ENCODE measurements at places on chromosomes 2 and 18.
A peak's percentile ranks its signal among the peaks of the same experiment; 100 is the strongest.

DNA sequence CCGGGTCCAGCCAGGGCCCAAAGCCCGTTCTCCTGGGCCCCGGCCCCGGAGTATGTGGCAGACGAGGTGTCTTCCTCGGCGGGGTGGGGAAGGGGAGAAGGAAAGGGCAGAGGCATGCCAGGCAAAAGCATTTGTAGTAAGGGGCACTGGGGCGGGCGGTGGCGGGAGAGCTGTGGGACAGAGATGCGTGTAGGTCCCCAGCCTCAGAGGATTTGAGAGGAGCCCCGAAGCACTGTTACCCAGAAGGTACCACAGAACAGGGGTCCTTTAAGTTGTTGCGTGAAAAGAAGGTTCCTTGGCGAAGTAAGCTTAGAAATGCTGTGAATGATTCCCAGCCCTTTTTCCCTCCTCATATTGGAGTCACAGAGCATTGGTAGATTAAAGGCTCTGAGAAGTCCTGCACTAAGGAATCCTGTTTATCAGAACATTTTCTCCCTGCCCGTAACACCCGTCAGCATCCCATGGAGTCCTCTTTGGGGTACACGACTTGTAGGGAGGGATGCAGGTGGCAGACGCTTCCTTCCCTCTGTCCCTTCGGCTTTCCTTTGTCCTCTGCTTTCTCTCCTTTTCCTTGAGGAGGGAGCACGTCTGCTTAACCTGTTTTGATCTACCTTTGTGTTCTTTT is 12.5 kb downstream of the GAREM2 start:
- DNase-seq, result no peak

DNA sequence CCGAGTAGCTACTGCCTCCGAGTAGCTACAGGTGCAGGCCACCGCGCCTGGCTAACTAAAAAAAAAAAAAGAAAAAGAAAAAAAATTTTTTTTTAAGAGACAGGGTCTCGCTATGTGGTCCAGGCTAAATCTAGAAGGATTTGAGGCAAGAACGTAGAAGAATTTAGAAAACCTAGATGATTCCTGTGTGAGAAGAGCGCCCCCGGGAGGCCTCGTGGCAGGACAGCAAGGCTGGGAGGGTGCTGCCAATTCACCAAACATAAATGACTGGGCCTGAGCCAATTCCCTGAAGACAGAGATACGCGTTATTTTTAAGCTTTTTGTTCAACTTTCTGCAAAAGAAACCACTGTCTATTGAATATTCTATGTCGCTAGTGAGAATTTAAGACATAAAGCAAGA is 90.1 kb upstream of the TGFA start:
- no peak for DNase-seq

GRCh38 chr2:47905386-47906156 is 727 bp downstream of the FBXO11 start:
- DNase-seq, result peak; percentile 48

DNA sequence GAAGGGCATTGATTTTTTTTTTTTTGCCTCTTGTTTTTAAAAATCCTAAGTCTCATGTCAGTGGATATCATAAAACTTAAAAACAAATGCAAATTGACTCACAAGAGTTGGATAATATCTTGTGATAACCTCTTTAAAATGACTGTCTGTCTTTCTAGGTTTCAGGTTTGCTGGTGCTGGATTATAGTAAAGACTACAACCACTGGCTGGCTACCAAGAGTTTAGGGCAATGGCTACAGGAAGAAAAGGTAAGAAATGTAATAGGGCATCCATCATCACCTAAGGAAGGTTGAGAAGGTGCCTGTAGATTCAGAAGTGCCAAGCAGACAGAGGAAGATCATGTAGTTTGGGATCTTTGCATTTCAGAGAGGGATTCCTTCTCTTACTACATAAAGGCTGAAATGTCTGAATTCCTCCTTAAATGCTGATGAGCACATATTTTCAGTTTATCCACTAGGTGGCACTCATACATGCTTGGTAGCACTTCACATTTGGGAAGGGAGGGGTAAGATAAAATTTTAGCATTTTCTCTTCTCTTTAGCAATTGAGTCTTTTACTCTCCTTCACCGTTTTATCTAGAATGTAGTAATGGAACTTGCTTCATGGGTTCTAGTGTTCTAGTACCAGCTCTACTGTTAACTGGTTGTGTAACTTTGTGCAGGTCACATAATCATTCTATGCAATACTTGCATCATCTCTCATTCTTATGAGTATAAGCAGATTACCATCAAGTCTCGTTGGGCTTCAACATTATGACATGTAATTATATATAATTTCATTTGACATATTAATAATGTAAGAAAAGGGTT is 21.1 kb downstream of the CPS1 start:
- DNase-seq, result peak; percentile 44

Data from CD4-positive, alpha-beta T cell treated with Interleukin-15 for 4 hours (primary cell).